ENCODE measurements at places on chromosomes 11 and 22. TPM values are rescaled to one million over a fixed set of nuclear protein-coding genes. Genes with fewer than 3 reads are reported as not detected.

The OR2AG1 gene
- not detected for total RNA-seq

The EED gene
- 43.4 TPM for total RNA-seq

- no peak for DNase-seq
These were observed 6.8 kb downstream of the GRIK4 start for GRCh38 chr11:120518356-120518755.

The MB gene
- total RNA-seq, result 0.46 TPM

The CASP12 gene
- not detected for total RNA-seq

Measured in A673 (cell line).